ENCODE measurements at places on chromosomes 4 and X. TPM values are rescaled to one million over a fixed set of nuclear protein-coding genes. Genes with fewer than 3 reads are reported as not detected.

DNA sequence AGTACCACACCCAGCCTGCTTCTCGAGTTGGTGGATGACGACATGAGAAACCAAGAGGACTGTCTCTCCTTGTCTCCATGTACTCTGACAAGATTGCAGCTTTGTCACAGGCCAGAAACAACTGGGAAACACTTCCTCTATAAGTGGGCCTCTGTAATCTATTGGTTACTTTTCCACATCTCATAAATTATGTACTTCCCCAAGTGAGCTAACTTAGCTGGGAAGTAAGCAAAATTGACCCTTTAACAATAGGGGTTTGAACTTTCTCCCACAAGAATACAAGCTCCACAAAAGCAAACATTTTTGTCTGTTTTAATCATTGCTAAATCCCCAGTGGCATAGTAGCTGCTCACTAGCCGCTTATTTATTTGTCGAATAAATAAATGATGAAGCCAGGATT lies 14.1 kb upstream of the USO1 start:
- no peak for DNase-seq

The TMPRSS11D gene
- 2.5 TPM for polyA plus RNA-seq

- DNase-seq: no peak
These were observed 96.2 kb downstream of the RS1 start for GRCh38 chrX:18575744-18576143.

The SCRG1 gene
- polyA plus RNA-seq: 14.9 TPM

- DNase-seq: no peak
These were observed 5.7 kb downstream of the FGFR3 start for GRCh38 chr4:1798580-1799386.

DNA sequence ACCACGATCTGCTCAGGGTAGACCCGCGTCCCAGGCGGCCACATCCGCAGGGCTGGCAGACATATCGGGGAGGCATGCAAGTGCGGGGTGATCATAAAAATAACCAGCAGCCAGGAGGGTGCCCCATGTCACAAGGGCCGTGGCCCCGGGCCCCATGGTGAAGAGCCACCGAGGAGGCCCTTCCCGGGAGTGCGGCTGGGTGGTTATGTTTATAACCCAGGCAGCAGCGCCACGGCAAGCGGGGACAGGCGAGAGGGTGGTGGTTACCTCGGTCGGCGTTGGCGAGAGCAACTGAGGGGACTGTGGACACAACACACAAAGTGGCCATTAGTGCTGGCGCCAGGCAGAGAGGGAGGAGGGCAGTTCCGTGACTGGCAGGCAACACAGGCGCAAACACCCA lies 92.7 kb upstream of the AFAP1 start:
- DNase-seq: no peak

- DNase-seq: no peak
These were observed 3.9 kb upstream of the GLRB start for GRCh38 chr4:157072002-157072401.

DNA sequence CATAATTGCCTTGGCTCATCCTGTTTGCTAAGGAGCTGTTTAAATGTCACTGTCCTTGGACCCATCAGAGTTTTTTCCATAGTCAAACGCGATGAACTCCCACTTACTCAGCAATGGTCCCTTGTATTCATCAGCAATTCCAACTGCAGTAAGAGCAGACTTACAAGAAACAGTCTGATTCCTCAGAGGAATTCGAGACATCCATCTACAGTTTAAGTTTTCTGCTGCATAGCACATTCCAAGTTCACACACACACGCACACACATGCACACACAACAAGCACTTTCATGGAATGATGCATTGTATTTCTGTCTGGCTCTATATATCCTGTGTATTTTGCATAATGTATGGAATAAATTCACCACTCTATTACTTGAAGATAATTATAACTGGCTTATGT lies 32.7 kb upstream of the TMEM150C start:
- no peak for DNase-seq

GRCh38 chrX:124388562-124388961 lies 42.2 kb downstream of the SH2D1A start:
- DNase-seq: no peak

- DNase-seq: no peak
These were observed 154.5 kb downstream of the GASK1B start for GRCh38 chr4:158018221-158018830.

The HCCS gene
- 10.9 TPM for polyA plus RNA-seq

- DNase-seq: no peak
These were observed 160.6 kb downstream of the EFNB1 start for GRCh38 chrX:68989456-68989855.

DNA sequence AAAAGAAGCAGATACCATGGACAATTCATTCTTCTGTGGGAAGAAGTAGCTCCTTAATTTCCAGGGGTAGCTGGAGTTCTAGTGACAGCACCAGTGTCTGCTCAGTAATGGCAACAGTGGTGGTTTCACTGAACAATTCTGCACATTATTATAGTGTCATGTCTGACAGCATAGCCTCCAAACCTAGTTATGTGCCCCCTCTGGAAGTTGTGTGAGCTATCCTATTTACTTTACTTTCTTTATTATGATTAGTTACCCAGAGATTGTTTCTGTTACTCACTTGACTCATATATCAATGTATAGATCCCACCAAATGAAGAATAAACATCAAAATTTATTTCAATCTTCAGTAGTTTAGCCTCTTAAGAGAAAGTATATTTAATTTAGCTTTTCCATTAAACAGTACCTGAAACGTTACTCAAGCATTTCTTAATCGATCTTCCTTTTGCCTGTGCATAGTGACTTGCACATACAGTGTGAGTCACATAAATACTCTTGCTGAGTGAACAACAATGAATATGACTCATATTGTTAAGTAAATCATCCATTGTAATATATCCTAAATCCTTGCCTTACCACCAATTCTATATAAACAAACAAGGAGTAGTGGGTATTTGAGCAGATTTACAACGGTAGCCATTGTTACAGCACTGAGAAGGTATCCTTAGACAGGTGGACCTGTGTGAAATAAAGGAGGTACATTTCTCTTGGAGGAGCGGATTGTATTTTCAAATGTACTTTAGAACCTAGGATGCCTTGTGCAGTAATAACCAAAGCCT lies 534.7 kb downstream of the ANKRD50 start:
- DNase-seq: no peak

DNA sequence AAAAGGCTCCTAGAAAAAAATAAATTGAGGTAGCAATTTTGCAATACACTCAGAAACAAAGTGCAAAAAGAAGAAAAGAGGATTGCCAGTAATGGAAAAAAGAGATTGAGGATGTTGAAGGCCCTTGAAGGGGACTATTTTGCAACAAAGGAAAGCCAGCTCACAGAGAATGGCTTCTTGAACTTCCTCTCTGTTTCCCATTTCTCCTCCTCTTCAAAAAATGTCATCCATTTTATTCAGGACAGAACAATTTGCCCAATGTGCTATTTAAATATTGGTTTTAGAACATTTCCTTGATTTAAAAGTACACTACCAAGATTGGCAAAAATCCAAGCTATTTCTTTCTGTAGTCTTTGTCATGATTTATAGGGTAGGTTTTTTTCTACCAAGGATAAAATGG lies 60.2 kb downstream of the GASK1B start:
- DNase-seq: no peak

The CDKL2 gene
- not detected for polyA plus RNA-seq

DNA sequence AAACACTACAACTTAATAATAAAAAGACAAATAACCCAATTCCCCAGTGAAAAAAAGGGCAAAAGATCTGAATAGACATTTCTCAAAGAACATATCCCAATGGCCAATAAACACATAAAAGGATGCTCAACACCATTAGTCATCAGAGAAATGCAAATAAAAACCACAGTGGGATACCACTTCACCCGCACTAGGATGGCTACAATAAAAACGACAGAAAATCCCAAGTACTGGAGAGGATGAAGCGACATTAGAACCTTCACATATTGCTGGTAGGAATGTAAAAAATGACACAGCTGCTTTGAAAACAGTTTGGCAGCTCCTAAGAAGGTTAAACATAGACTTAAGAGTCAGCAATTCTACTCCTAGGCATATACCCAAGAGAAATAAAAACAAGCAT lies 140.6 kb upstream of the ARX start:
- no peak for DNase-seq

- DNase-seq: no peak
These were observed 16.3 kb downstream of the MAN2B2 start for GRCh38 chr4:6591313-6591712.

The ZMAT1 gene
- 5.0 TPM for polyA plus RNA-seq

DNA sequence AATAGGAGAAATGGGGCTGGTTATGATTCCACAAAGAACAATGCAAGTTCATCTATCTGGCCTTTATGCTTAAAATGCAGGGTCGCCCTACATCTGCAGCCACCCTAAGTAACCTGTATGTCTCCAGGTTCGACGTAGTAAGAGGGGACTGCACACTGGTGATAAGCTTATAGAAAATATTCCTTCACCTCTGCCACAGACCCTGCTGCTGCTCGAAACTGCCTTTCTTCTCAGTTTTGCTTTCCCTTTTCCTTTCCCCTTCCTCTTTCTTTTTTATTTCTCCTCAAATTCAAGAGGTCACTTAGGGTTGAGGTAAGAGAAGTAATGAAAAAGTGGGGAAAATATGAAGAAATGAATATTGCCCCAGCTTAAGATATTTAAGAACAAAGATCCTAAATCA lies 123.5 kb downstream of the DCHS2 start:
- no peak for DNase-seq

DNA sequence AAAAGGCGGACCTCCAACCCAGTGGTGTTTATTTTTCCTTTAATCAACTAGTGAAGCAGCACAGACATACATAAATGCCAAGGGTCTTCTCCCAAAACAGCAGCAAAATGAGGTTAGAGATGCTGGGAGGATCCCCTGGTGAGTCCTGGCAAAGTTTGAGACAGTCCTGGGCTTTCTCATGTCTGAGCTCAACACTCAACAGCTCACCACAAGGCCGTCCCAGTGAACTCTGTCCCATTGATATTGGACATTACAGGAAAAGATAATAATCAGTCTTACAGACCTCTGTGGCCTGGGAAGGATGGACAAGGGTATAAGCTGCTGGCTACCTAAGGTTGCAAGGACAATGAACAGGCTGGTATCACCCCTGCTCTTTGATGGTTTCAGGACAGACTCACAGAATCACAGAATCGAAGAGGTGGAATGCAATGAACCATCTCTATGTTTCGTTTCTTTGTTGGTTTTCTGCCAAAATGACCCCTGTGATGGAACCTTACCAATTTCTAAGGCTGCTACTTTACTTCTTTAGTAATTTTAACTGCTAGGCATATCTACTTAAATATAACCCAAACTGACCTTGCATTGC lies 551.8 kb downstream of the RAB28 start:
- no peak for DNase-seq

GRCh38 chr4:101400096-101400495 lies 52.8 kb upstream of the PPP3CA start:
- no peak for DNase-seq

- DNase-seq: no peak
These were observed 249.1 kb upstream of the INTU start for GRCh38 chr4:127383666-127384065.

- no peak for DNase-seq
These were observed 178.0 kb downstream of the GASK1B start for GRCh38 chr4:157994863-157995262.

The RUFY3 gene
- 35.7 TPM for polyA plus RNA-seq

The TKTL2 gene
- polyA plus RNA-seq: not detected

- no peak for DNase-seq
These were observed 11.2 kb downstream of the TRAPPC11 start for GRCh38 chr4:183670251-183670650.

- DNase-seq: no peak
These were observed 130.8 kb upstream of the BMPR1B start for GRCh38 chr4:94626942-94627341.

DNA sequence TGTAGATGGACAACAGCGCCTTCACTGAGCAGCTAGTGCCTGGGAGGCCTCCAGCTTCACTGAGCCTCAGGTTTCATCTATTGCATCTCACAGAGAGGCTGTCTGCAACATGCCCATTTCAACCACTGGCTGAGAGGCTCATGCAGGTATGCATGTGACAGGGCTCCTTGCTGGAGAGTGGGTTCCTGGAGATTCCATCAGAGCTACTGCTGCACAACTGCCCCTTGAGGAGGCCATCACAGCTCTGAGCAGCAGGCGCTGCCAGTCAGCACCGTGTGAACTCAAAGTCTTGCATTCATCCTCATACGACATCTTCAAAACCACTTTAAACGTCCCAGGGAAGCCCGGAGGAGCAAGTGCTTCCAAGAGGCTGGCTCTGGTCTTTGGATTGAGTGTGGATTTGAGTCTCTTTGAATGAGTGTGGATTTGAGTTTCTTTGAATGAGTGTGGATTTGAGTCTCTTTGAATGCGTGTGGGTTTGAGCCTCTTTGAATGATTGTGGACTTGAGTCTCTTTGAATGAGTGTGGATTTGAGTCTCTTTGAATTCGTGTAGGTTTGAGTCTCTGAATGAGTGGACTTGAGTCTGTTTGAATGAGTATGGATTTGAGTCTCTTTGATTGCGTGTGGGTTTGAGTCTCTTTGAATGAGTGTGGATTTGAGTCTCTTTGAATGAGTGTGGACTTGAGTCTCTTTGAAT lies 8.7 kb downstream of the P2RY8 start:
- no peak for DNase-seq

The TIGD4 gene
- polyA plus RNA-seq: not detected

GRCh38 chrX:34332334-34332733 lies 200.2 kb upstream of the FAM47A start:
- no peak for DNase-seq

The KIT gene
- polyA plus RNA-seq: 0.56 TPM

The MMRN1 gene
- polyA plus RNA-seq: 0.13 TPM

DNA sequence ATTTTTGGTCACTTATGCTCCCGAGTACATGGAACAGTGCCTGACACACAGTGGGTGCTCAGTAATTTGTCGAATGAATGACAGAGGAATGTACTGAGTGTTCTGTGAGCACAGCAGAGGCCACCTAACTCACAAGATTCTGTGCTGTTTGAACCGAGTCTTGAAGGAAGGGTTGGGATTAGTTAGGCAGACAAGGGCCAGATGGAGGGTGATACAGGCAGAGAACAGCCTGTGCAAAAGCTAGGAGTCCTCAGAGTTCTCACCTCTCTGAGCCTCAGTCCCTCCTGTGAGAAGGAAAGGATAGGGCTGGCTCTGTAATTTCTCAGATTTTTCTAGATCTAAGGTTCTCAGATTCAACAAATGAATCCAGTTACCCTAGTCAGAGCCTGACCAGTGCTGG lies 108.8 kb downstream of the NHSL2 start:
- no peak for DNase-seq

DNA sequence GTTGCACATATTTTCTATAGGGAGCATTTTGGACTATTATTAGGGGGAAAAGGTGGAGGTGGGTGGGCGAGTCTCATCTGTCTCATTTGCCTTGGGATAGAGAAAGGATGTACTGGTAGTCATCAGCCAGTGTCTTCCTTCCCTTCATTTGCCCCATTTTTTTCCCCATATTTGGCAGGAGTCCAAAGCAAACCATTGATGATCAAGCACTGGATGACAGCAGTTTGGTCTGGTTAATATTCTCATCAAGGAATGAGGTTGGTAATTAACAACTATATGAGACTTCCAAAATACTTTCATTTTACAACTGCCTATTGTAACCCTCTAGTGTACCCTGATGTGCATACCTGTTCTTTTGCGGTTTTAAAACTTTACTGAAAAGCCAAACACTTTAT lies 22.6 kb upstream of the IGFBP7 start:
- DNase-seq: no peak

GRCh38 chr4:90078440-90078839 lies 48.8 kb upstream of the CCSER1 start:
- no peak for DNase-seq
